ENCODE measurements at places on chromosomes 1 and 21. TPM values are rescaled to one million over a fixed set of nuclear protein-coding genes. Genes with fewer than 3 reads are reported as not detected.
A peak's percentile ranks its signal among the peaks of the same experiment; 100 is the strongest.

DNA sequence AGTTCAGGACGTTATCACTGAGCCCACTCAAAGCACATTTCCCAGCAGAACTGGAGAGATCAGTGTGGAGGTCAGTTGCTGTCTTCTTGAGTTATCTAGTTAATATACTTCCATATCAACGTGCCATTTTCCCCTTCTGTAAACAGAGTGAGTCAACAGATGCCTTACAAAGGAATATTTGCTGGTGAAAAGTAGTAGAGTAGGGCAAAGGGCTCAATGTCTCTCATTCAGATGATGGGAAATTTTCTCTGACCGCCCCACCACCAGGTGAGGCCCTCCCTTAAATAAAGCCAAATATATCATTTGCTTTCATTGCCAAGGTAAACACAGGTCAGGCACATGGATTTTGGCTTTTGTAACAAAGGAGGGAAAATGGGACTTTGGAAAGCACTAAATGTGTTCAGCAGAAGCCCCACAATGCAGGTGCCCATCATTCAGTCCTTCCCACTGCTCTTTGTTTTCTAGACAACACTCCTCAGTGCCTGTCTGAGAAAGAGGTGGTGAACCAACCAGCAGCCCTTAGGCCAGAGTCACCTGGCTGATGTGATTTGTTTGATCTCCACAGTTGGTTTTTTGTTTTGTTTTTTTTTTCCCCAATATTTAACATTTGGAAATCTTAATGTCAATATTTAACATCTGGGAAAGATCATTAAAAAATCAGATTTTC is 40.5 kb upstream of the SAMD13 start:
- H3K27me3 ChIP-seq: no peaks in the 10 kb centered on the region
- no peak overlapping the region for H3K27ac ChIP-seq
- H3K4me1 ChIP-seq: no peaks in the 10 kb centered on the region
- H3K36me3 ChIP-seq: no peaks in the 10 kb centered on the region
- no peak for DNase-seq

DNA sequence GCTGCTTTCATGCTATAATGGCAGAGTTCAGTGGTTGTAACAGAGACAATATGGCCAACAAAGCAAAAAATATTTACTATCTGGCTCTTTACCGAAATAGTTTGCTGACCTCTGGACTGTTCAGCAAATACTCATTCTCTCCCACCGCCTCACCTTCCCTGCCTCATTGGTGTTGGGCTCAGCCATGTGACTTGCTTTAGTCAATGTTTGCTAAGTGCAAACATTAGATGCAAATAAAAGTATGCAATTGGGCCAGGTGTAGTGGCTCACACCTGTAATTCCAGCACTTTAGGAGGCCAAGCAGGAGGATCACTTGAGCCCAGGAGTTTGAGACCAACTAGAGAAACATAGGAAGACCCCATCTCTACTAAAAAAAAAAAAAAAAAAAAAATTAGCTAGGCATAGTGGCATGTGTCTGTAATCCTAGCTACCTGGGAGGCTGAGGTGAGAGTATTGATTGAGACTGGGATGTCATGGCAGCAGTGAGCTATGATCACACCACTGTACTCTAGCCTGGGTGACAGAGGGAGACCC is 55.1 kb downstream of the RPL5 start:
- DNase-seq: peak; percentile 40
- no peak overlapping the region for H3K4me3 ChIP-seq
- no peaks in the 10 kb centered on the region for H3K36me3 ChIP-seq
- H3K27ac ChIP-seq: peak overlapping the region; percentile 28
- H3K27me3 ChIP-seq: no peaks in the 10 kb centered on the region

GRCh38 chr1:207077470-207078377 is 10.9 kb upstream of the C4BPB start:
- no peaks in the 10 kb centered on the region for H3K36me3 ChIP-seq
- H3K4me3 ChIP-seq: no peak overlapping the region
- H3K27ac ChIP-seq: peak overlapping the region; percentile 14

DNA sequence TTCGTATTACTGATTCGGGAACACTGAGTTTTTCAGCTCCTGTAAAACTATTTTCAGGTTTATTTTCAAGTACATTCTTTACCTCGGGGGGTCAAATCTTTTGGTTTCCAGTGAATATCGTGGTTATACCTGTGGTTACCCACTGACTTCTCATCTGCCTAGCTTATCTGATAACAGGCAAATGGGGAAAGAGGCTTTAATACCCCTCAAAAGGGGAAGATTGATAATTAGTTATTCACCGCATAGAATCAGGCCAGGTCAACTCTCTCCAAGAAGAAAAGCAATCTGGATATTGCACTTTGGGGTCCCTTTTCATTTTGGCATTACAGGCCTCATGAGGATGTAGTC is 23.0 kb downstream of the RUNX1 start:
- no peak overlapping the region for H3K27ac ChIP-seq
- no peak overlapping the region for H3K4me3 ChIP-seq
- H3K27me3 ChIP-seq: no peaks in the 10 kb centered on the region
- no peak for DNase-seq

- H3K27ac ChIP-seq: no peak overlapping the region
- DNase-seq: no peak
- no peaks in the 10 kb centered on the region for H3K27me3 ChIP-seq
Measured at GRCh38 chr1:168301664-168302320, 21.1 kb downstream of the TBX19 start.

DNA sequence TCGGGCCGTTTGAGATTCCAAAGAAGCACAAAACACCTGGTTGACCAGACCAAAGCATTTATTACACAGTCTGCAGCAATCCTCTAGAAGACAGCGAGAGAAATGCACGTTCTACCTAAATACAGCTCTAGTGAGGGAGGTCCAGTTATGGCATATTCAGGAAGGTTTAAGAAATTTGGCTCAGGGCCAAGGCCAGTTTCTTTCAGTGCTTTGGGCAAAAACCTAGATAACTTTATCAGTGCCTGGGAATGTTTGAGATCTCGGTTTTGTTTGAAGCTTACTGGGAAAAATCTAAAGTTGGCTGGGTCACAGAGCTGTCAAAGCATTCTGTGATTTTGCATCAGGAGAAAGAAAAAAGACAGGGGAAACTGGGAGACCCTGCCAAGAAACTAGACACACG is 514.0 kb upstream of the TMPRSS15 start:
- DNase-seq: no peak
- no peaks in the 10 kb centered on the region for H3K27me3 ChIP-seq
- H3K4me3 ChIP-seq: no peak overlapping the region
- H3K4me1 ChIP-seq: no peaks in the 10 kb centered on the region

- H3K4me1 ChIP-seq: no peaks in the 10 kb centered on the region
- no peaks in the 10 kb centered on the region for H3K36me3 ChIP-seq
- H3K27me3 ChIP-seq: no peaks in the 10 kb centered on the region
Measured at GRCh38 chr1:59161136-59161535, 135.8 kb upstream of the FGGY start.

DNA sequence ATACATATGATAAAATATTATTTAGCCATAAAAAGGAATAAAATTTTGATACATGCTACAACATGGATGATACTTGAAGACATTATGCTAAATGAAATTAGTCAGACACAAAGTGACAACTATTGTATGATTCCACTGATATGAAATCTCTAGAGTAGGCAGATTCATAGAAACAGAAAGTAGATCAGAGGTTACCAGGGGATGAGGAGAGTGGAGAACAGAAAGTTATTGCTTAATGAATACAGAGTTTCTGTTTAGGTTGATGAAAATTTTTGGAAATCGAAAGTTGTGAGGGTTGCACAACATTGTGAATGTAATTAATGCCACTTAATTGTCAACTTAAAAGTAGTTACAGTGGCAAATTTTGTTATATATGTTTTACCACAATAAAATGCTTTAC is 315.7 kb upstream of the USP25 start:
- no peak overlapping the region for H3K27ac ChIP-seq
- H3K4me1 ChIP-seq: no peaks in the 10 kb centered on the region
- H3K27me3 ChIP-seq: no peaks in the 10 kb centered on the region
- no peak for DNase-seq

DNA sequence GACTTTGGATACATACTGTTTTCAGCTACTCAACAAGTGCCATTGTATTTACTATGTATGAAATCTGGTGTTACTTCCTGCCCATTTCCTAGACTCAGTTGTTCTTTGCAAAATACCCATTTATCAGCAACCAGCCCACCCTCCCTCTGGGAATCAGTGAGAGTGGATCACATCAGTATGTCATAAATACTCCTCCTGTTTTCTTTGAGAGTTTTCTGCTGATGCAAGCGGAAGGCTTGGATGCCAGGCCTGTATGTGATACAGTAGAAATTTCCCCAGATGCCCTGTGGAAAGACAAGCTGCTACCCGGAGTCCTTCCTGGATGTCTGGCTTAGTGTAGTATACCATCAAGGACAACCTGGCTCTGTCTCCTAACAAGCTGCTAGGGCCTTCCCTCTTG is 2.4 kb upstream of the PTPRC start:
- H3K4me1 ChIP-seq: no peaks in the 10 kb centered on the region
- no peak overlapping the region for H3K4me3 ChIP-seq
- no peak overlapping the region for H3K27ac ChIP-seq
- no peaks in the 10 kb centered on the region for H3K27me3 ChIP-seq
- DNase-seq: no peak

GRCh38 chr1:25845664-25846063 is 13.6 kb downstream of the AUNIP start:
- no peak for DNase-seq
- no peaks in the 10 kb centered on the region for H3K36me3 ChIP-seq
- H3K27me3 ChIP-seq: no peaks in the 10 kb centered on the region
- no peak overlapping the region for H3K4me3 ChIP-seq
- H3K27ac ChIP-seq: no peak overlapping the region

DNA sequence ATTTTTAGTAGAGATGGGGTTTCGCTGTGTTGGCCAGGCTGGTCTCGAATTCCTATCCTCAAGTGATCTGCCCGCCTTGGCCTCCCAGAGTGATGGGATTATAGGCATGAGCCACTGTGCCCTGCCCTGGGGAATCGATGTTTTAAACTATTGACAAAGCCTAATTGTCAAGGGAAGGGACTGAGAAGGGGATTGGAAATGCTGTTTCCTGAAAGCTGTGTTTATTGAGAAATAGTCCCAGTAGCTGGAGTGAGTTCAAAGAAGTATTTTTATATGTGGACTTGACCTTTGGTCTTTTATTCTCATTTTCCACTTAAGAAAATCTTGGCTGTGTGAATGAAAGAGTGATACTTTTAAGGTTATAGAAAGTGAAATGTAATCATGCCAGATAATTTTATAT is 47.5 kb downstream of the KIF1B start:
- H3K36me3 ChIP-seq: peaks cover 4% of the 10 kb centered on the region
- H3K4me1 ChIP-seq: peaks cover 4% of the 10 kb centered on the region
- no peaks in the 10 kb centered on the region for H3K27me3 ChIP-seq
- no peak overlapping the region for H3K4me3 ChIP-seq
- no peak for DNase-seq

DNA sequence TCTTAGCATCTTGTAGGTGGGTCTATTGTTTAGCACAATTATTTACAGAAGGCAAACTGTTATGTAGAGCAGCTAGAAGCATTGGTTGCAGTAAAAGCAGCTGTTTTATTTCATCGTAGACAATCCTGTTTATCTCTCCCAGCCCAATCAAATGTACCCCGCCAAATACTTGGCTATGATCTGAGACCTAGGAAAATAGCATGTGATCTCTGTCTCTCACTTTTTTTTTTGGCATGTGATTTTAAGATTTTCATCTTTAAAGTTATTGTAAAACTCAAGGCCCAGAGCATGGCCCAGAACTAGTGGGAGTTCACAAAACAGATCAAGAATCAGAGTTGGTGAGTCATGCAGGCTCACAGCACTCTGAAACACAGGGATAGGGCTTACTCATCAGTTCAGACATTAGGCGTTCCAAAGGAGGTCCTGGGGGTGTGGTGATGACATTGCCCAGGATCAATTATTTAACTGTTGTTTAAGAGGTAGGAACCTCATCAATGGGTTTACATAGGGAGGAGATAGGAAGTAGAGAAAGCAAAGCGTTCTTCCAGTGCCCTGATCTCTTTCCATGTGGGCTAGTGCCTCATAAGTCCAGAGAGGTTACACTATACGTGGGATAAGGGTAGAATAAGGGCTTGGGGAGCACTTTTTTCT is 40.2 kb downstream of the TBX19 start:
- H3K4me1 ChIP-seq: peaks cover 6% of the 10 kb centered on the region
- no peaks in the 10 kb centered on the region for H3K27me3 ChIP-seq
- no peaks in the 10 kb centered on the region for H3K36me3 ChIP-seq
- H3K27ac ChIP-seq: no peak overlapping the region
- no peak for DNase-seq

- peaks cover 19% of the 10 kb centered on the region for H3K4me1 ChIP-seq
- H3K4me3 ChIP-seq: peak overlapping the region; percentile 67
- H3K27ac ChIP-seq: peak overlapping the region; percentile 100
- peak; percentile 62 for DNase-seq
Measured at GRCh38 chr1:58783090-58783992, 506 bp downstream of the JUN start.

DNA sequence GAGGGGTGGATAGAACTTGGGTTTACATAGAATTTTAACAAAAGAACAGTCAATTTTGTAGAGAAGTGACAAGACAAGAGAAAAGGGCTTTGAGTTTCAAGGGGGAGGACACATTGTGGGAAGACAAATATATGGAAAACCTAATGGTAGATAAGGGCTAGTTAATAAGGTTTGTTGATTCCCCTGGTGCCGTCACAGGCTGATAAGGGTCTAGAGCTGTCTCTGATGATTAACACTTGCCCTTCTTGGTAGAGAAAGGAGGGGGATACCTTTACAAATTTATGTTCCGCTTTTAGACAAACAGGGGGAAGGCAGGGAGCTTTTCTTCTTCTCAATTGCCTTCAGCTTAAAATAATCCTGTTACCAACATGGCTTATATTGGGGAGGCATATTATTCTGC is 124.3 kb downstream of the ETS2 start:
- H3K27me3 ChIP-seq: no peaks in the 10 kb centered on the region
- peaks cover 3% of the 10 kb centered on the region for H3K4me1 ChIP-seq
- no peak overlapping the region for H3K4me3 ChIP-seq
- H3K27ac ChIP-seq: no peak overlapping the region
- no peak for DNase-seq

DNA sequence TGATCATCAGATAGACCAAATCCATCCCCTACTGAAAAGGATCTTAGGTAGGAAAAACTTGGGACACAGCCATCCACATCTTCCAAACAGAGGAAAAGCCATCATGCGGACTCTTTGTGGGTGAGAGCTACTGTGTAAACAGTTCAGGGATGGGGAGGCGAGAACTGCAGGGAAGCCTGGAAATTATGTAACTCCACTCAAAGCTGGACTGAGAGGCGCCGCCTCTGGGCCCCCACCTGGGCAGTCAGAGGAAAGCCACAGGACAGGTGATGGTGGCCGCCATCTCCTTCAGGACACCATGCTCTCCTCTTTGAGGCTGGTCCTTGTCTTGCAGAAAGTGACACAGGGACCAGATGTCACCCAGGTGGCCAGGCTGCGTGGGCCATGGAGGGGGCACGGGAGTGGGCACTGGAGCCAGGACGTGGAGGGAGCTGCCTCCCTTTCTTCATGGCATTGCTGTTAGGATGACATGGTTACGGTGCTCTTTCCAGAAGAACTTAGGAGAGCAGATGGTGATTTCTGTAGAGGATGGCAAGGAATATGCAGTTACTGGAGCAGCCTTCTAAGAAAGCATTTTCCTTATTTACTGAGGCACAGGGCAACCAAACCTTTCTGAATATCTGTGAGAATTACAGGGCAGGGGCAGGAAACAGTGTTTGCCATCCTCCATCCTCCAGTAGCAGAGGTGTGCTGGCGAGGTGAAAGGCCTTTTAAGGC is 32.0 kb upstream of the TDRD10 start:
- peaks cover 12% of the 10 kb centered on the region for H3K4me1 ChIP-seq
- peaks cover 28% of the 10 kb centered on the region for H3K36me3 ChIP-seq
- H3K27ac ChIP-seq: peak overlapping the region; percentile 42

ACOT11 gene
- 1.1 TPM for total RNA-seq

TNNI3K gene
- total RNA-seq: 0.09 TPM

AGT gene
- total RNA-seq: 1,596 TPM
